ENCODE measurements at places on chromosomes 2 and 18.

GRCh38 chr2:220053919-220054318 is 426.5 kb downstream of the SLC4A3 start:
- no peak for DNase-seq

GRCh38 chr2:179701524-179702110 is 159.8 kb downstream of the ZNF385B start:
- DNase-seq, result peak; percentile 57

DNA sequence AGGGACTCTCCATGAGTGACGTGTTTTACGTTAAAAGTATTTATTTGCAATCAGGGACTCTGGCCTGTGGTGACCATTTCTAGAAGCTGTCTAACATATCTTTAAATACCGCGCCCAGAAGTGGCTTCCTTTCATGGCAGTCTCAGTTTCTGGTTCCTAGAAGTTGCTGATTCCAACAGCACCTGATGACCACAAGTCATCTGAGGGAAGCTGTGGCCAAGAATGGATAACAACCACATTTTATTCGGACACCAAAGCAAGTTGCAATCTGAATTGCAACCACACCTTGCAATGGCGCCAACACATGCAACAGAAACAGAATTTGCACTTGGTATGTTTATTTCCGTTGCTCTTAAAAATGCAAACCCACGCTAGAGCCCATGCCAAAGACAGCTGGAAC is 33.1 kb downstream of the MEX3C start:
- DNase-seq, result peak; percentile 4

DNA sequence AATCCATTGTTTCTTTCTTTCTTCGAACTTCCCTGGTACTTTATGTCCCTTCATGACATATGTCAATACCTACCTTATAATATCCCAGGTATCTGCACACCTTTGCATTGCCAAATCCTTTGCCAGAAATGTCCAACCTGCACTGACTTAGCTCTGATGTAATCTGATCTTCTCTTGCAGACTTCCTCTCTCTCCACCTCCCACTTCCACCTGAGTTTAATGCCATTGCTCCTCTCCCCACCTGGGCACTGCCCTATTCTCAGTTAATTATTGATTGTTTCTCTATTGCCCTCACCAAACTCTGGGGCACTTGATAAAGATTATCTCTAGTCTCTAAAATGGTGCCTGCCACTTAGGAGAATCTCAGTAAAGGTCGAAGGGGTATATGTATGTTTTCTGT is 23.0 kb downstream of the ARHGAP15 start:
- DNase-seq, result no peak

DNA sequence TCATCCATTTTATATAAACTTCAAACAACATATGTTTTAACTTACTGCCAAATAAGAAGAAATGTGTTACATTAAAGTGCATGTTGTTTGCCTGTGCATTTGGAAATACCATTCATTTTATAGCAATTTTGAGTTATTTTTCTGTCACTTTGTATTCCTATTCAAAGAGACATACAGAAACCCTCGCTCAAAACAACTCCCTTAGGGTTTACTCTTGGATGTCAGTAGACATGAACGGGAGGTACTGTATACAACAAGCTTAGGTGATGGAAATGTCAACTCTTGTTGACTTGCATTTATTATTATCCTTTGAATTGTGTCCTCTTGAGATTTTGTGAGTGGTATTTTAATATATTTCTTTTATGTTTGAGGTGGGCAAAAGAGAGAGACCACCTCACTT is 132.3 kb downstream of the CAMKMT start:
- DNase-seq, result no peak

GRCh38 chr2:111671426-111672150 is 212.4 kb downstream of the ANAPC1 start:
- no peak for DNase-seq

- no peak for DNase-seq
These were observed 31.3 kb downstream of the CSRNP3 start for GRCh38 chr2:165500816-165501215.

DNA sequence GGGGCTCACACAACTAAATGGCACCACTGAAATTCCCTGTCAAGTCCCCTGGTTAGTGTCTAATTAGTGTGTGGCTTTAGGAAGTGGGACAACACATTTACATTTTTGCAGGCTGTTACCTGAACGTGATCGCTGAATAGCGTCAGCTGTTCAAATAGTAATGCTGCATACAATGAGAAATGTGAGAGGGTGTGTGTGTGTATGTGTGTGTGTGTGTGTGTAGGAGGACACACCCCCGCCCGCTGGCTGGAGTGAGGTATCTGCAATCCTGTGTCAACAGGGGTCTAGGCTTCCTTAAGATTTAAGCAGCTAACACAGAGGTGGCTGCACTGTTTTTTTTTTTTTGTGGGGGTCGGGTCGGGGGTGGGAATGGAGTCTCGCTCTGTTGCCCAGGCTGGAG is 4.8 kb upstream of the LYPD6B start:
- no peak for DNase-seq

GRCh38 chr2:232890536-232890895 is 20.5 kb downstream of the SNORC start:
- DNase-seq, result no peak

DNA sequence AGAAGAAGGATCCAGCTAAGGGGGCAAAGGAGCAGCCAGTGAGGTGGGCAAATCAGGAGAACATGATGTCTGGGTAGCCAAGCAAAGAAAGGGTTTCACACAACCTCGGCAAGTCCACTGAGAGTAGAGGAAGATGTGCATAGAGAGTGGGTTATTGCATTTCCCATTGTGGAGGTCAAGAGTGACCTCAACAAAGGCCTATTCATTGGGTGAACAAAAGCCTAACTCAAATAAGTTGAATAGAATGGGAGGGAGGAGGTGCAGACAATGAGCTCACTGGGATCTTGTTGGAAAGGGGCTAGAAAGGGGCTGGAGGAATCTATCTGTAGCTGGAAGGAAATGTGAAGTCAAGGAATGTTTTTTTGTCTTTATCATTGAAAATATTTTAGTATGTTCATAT is 14.0 kb upstream of the PDCL3 start:
- peak; percentile 48 for DNase-seq

Data from COLO829 (cell line).